ENCODE measurements at places on chromosomes 7 and 10.

DNA sequence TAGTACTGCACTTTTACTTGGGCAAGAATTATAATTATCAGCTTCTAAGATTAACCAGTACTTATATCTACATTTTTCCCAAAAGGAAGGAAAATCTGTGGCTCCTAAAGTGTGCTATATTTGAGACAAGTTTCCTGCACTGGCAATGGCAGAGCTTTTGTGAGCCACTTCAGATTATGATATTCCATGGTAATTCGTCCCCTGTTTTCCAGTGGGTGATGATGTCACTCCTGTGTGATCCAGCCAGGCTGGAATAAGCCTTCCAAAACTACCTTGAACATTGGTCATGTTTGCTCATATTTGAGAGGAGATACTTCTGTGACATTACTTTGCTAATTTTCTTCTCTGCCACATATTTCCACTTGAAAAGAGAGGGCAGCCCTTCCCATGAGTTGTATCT is 302.1 kb downstream of the MDFIC start:
- no peaks in the 10 kb centered on the region for H3K36me3 ChIP-seq
- H3K4me1 ChIP-seq = peaks cover 2% of the 10 kb centered on the region
- H3K27me3 ChIP-seq = no peaks in the 10 kb centered on the region
- H3K4me3 ChIP-seq = no peak overlapping the region

DNA sequence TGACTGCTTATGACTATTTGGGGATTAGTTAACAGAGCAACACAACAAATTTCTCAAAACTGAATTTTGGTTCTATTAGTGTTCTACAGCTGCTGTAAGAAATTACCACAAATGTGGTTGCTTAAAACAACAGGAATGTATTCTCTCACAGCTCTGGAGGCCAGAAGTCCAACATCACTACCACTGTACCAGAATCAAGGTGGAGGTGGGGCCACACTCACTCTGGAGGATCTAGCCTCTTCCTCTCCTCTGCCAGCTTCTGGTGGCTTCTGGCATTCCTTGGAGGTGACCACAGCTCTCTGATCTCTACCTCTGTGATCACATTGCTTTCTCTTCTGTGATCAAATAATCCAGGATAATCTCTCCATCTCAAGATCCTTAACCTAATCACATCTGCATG is 194.7 kb upstream of the BMPER start:
- no peaks in the 10 kb centered on the region for H3K27me3 ChIP-seq
- H3K36me3 ChIP-seq = no peaks in the 10 kb centered on the region
- H3K27ac ChIP-seq = no peak overlapping the region
- H3K4me3 ChIP-seq = no peak overlapping the region

GRCh38 chr7:75817116-75817515 is 3.5 kb upstream of the CCL24 start:
- peaks cover 2% of the 10 kb centered on the region for H3K4me1 ChIP-seq
- no peaks in the 10 kb centered on the region for H3K36me3 ChIP-seq
- H3K27me3 ChIP-seq = no peaks in the 10 kb centered on the region
- DNase-seq = no peak

DNA sequence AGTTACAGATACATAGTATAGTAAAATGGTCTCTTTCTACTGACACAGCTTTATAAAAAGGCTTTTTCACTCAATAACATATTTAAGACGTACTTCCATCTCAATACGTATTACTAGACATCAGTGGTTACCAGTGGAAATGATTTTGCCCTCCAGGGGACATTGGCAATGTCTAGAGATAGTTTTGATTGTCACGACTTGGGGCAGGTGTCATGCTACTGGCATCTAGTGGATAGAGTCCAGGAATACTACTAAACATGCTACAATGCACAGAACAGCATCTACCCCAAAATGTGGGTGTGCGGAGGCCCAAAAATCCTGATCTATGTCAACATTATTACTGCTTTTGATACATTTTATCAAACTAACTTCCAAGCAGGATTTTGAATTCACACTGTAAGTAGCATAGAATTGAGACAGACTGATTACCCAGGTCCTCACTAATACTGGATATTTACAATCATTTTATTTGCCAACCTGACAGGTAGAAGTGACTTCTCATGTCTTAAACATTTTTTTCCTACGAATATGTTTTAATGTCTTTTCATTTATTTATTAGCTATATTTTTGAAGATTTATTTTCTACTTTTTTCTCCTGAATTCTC is 53.8 kb downstream of the HGF start:
- H3K36me3 ChIP-seq = no peaks in the 10 kb centered on the region
- H3K4me1 ChIP-seq = no peaks in the 10 kb centered on the region
- peak; percentile 11 for DNase-seq
- no peak overlapping the region for H3K4me3 ChIP-seq
- no peak overlapping the region for H3K27ac ChIP-seq
- H3K27me3 ChIP-seq = no peaks in the 10 kb centered on the region

DNA sequence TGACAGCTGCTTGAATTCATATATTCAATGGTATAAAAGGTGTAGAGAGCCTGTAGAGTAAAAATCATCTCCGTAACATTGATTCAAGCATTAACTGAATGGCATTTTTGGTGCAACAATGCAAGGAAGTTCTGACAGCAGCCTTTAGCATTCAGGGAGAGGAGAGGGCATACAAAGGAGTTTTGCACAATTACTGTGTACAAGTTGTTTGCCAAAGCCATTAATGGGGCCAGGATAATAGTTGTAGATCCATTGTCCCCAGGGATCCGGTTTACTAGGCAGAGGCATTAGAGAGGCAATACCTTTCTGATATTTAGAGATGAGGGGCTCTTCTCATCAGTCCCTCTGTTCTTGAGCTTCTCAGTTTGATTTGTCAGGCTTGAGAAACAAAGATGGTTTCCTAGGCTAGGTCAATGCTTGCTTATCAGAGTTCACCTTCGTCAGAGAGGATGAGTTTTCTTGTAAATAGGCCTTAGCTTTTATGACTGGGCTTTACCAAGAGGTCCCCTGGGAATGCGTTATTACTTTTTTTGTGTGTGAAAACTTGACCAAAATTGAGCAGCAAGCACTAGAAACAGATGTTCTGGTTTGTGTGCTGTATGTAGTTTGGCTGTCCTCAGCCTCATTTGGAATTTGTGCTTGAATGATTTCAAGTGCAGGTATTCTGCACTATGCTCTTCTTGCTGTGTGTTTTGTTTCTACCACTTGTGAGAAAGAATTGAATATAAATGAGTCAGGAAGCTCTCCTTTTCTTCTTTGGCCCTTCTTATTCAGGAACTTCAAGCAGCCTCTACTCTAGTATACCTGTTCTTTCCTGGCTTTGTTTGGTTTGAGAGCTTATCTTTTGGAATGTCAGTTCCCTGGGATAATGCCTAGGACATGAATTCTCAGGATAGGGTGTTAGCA is 32.0 kb downstream of the SND1 start:
- H3K36me3 ChIP-seq = peaks cover 39% of the 10 kb centered on the region
- peaks cover 8% of the 10 kb centered on the region for H3K4me1 ChIP-seq
- no peaks in the 10 kb centered on the region for H3K27me3 ChIP-seq
- no peak overlapping the region for H3K27ac ChIP-seq

GRCh38 chr10:60594476-60595051 is 183.7 kb upstream of the CDK1 start:
- H3K4me3 ChIP-seq = no peak overlapping the region
- peaks cover 2% of the 10 kb centered on the region for H3K4me1 ChIP-seq
- no peaks in the 10 kb centered on the region for H3K36me3 ChIP-seq
- no peak for DNase-seq
- H3K27ac ChIP-seq = no peak overlapping the region

GRCh38 chr10:48794074-48794473 is 109.4 kb downstream of the WDFY4 start:
- H3K36me3 ChIP-seq = no peaks in the 10 kb centered on the region
- no peak for DNase-seq
- no peaks in the 10 kb centered on the region for H3K4me1 ChIP-seq
- H3K27me3 ChIP-seq = no peaks in the 10 kb centered on the region

- no peaks in the 10 kb centered on the region for H3K27me3 ChIP-seq
- H3K4me1 ChIP-seq = peaks cover 38% of the 10 kb centered on the region
- H3K36me3 ChIP-seq = no peaks in the 10 kb centered on the region
- H3K27ac ChIP-seq = peak overlapping the region; percentile 29
Observed at GRCh38 chr7:30162622-30163124, 27.9 kb downstream of the MTURN start.

GRCh38 chr10:18658271-18659124 is 733 bp upstream of the ARL5B start:
- H3K27ac ChIP-seq = peak overlapping the region; percentile 46
- H3K4me3 ChIP-seq = peak overlapping the region; percentile 89
- no peak for DNase-seq
- H3K27me3 ChIP-seq = no peaks in the 10 kb centered on the region

DNA sequence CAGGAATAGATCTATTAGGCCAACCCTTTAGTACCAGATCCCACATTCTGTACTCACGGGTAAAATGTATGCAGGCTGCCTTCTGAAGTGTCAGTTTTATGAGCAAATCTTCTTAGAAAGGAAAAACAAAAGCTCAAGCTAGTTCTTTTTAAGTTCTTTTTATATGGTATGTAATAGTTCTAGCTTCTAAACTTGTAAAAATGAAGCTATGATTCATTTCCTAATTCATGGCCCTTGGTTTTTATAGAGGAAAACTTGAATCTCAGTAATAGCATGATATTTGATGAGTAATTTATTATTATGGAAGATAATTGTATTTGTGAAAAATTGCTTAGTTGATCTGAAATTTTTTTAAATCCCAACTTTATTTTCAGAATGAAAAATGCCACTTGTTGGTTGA is 54.3 kb downstream of the SLK start:
- no peaks in the 10 kb centered on the region for H3K27me3 ChIP-seq
- H3K36me3 ChIP-seq = peaks cover 26% of the 10 kb centered on the region
- no peaks in the 10 kb centered on the region for H3K4me1 ChIP-seq
- no peak overlapping the region for H3K27ac ChIP-seq
- no peak overlapping the region for H3K4me3 ChIP-seq

DNA sequence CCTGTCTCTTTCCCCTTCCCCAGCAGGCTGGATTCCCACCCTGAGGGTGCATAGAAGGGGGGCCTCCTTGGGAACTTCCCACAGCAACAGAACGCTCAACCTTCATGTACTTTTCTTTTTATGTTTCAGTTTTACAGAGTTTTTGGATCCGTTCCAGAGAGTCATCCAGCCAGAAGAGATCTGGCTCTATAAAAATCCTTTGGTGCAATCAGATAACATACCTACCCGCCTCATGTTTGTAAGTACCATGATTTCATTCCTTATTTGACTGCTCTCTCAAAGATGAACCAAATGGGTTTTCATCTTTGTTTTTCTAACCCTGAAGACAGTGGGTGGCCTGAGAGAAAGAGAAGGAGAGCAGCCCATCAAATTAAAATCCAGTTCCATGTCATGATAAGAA is 46.7 kb downstream of the PLPP4 start:
- H3K27me3 ChIP-seq = no peaks in the 10 kb centered on the region
- H3K4me1 ChIP-seq = no peaks in the 10 kb centered on the region
- no peak overlapping the region for H3K27ac ChIP-seq
- no peak overlapping the region for H3K4me3 ChIP-seq
- no peaks in the 10 kb centered on the region for H3K36me3 ChIP-seq
- DNase-seq = no peak

GRCh38 chr10:5589661-5590511 is 65.1 kb downstream of the CALML3 start:
- H3K36me3 ChIP-seq = no peaks in the 10 kb centered on the region
- peaks cover 43% of the 10 kb centered on the region for H3K4me1 ChIP-seq
- no peaks in the 10 kb centered on the region for H3K27me3 ChIP-seq
- H3K27ac ChIP-seq = no peak overlapping the region

GRCh38 chr7:2009541-2010001 is 223.2 kb downstream of the MAD1L1 start:
- H3K27ac ChIP-seq = no peak overlapping the region
- DNase-seq = no peak

GRCh38 chr7:155109121-155109520 is 39.0 kb downstream of the HTR5A start:
- peaks cover 15% of the 10 kb centered on the region for H3K4me1 ChIP-seq
- H3K27ac ChIP-seq = no peak overlapping the region
- H3K27me3 ChIP-seq = no peaks in the 10 kb centered on the region
- no peak overlapping the region for H3K4me3 ChIP-seq
- no peak for DNase-seq

GRCh38 chr10:59499460-59499859 is 137.1 kb upstream of the FAM13C start:
- no peak for DNase-seq
- no peaks in the 10 kb centered on the region for H3K4me1 ChIP-seq
- no peaks in the 10 kb centered on the region for H3K27me3 ChIP-seq
- H3K27ac ChIP-seq = no peak overlapping the region
- no peaks in the 10 kb centered on the region for H3K36me3 ChIP-seq

GRCh38 chr7:133543657-133544056 is 290.8 kb downstream of the EXOC4 start:
- no peaks in the 10 kb centered on the region for H3K27me3 ChIP-seq
- H3K27ac ChIP-seq = no peak overlapping the region
- H3K4me1 ChIP-seq = no peaks in the 10 kb centered on the region
- no peak overlapping the region for H3K4me3 ChIP-seq

DNA sequence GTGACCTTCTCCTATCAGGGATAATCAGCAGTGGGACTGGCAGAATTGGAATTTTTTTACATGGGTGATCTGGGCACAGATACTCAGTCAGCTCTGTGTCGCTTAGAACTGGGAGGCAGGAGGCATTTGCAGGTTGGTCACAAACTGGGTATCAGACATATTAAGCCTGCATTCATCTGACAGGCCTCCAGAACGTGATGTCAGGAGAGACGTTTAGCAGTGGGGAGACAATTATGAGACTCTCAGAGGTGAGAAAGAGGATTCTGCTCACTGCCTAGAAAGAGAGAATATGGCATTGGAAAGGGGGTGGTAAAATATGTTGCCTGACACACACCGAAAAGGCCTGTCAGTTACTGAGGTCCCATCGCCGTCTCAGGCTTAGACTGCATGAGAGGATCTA is 717.6 kb upstream of the GALNT17 start:
- H3K4me3 ChIP-seq = no peak overlapping the region
- H3K27me3 ChIP-seq = no peaks in the 10 kb centered on the region
- H3K36me3 ChIP-seq = no peaks in the 10 kb centered on the region
- H3K4me1 ChIP-seq = peaks cover 5% of the 10 kb centered on the region

GRCh38 chr7:77982926-77983550 is 184.5 kb downstream of the PHTF2 start:
- no peak overlapping the region for H3K4me3 ChIP-seq
- DNase-seq = no peak
- no peaks in the 10 kb centered on the region for H3K27me3 ChIP-seq
- no peak overlapping the region for H3K27ac ChIP-seq

DNA sequence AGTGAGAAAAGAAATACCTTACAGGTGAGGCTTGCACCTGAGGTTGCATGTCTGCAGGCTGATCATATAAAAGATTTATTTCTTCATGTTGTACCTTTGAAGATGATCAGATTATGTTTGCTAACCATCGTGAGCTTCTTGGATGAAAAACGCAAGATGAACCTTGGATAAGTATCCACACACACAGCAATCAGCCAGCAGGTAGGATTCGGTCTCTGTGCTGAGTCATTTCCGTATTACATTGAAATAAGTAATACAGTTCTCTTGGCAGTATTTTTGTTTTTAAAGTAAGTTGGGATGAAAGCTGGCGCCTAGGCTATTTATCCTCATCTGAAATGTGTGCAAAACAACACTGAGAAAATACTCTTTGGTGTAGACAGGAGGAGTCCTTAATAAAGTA is 109.0 kb upstream of the PRKCQ start:
- no peaks in the 10 kb centered on the region for H3K27me3 ChIP-seq
- H3K4me3 ChIP-seq = no peak overlapping the region
- H3K36me3 ChIP-seq = no peaks in the 10 kb centered on the region
- no peaks in the 10 kb centered on the region for H3K4me1 ChIP-seq

Data from neuronal stem cell (in vitro differentiated cells).